Stomach (tissue), 19 donors: ENCODE measurements at places on chromosomes 3 and 15. TPM values are rescaled to one million over a fixed set of nuclear protein-coding genes. Genes with fewer than 3 reads are reported as not detected.

DNA sequence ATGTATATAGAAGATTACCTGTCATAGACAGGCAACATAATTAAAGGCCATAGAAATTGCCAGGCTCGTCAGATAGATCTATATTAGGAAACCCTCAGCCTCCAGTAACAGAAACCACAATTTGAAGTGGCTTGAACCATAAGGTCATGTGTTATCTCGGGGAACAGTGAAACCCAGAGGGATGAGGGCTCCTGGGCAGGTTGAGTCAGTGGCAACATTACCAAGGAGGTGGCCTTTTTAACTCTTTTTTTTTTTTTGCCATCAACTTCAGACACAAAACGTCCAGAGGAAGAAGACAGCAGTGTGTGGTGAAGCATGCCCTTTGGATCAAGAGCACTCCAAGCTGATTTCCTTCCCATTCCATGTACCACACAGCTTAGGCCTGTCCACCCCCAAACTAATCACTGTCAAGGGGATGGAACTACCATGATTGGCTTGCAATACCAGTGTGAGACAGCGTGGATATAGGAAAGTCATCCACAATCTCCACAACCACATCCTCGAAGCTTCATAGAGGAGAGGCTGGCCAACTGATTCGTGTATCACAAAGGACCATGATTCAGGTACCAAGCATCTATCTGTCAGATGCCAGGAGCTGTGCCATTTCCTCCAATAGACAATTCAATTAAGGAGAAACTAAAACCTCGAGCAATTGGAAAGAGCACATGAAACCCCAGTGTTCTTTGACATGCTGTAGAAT lies 999 bp upstream of the KIF7 start:
- DNase-seq: no peak

- DNase-seq: no peak
These were observed 113.5 kb downstream of the SEC22A start for GRCh38 chr3:123315271-123315595.

GRCh38 chr3:105513042-105513441 lies 146.3 kb downstream of the ALCAM start:
- no peak for DNase-seq

GRCh38 chr3:30948426-30948825 lies 54.0 kb upstream of the GADL1 start:
- no peak for DNase-seq

DNA sequence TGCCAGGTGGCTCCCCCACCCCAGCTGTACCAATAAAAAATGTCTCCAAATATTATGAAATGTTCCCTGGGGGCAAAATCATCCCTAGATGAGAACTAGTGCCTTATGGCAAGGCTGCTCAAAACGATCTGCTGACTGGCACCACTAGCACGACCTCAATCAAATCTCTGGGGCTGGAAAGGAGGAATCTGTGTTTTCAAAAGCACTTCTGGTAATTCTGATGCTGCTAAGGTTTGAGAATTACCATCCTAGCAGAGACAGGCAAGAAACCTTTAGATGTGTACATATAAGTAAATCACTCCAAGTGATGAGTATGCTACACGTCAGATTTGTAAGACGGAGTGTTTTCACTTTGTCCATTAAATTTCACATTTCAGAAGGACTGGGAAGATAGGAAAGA lies 360.1 kb upstream of the THRB start:
- DNase-seq: no peak

GOLGA8J gene
- total RNA-seq: not detected
